Trophoblast cell (in vitro differentiated cells and primary cell): ENCODE measurements at places on chromosomes 11 and 22.
A peak's percentile ranks its signal among the peaks of the same experiment; 100 is the strongest.

DNA sequence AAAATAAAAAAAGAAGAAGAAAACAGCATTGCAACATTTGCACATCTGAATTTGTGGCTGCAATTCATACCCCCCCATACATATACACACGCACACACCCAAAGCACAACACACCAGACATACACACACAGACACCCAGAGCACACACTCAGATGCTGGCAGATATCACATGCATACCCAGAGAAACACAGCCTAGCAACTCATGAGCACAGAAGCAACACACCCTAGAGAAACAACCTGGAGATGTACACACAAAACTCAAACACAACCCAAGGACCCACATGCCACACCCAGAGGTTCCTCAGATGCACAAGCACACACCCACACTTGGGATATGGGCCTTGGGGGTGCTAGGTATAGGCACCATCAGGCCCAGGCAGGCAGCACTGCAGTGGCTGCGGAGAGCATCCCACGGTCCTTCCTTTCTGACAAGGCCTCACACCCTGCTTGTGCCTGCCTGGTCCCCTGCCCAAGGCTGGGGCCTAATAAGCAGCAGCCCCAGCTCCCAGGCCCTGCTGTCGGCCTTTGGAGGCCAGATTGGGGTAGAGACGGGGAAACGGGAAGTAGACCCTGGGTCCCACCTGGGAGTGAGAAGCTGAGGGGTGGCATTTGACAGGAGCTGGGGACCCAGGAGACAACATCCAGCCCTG, 3.1 kb downstream of the CST6 start:
- H3K4me1 ChIP-seq = peaks cover 38% of the 10 kb centered on the region
- H3K36me3 ChIP-seq = no peaks in the 10 kb centered on the region
- no peaks in the 10 kb centered on the region for H3K27me3 ChIP-seq
- H3K27ac ChIP-seq = no peak overlapping the region
- H3K4me3 ChIP-seq = no peak overlapping the region

- no peaks in the 10 kb centered on the region for H3K27me3 ChIP-seq
- no peaks in the 10 kb centered on the region for H3K4me1 ChIP-seq
- no peak for DNase-seq
- H3K27ac ChIP-seq = no peak overlapping the region
- no peak overlapping the region for H3K4me3 ChIP-seq
Observed at GRCh38 chr11:110827276-110827675, 115.0 kb upstream of the ARHGAP20 start.

DNA sequence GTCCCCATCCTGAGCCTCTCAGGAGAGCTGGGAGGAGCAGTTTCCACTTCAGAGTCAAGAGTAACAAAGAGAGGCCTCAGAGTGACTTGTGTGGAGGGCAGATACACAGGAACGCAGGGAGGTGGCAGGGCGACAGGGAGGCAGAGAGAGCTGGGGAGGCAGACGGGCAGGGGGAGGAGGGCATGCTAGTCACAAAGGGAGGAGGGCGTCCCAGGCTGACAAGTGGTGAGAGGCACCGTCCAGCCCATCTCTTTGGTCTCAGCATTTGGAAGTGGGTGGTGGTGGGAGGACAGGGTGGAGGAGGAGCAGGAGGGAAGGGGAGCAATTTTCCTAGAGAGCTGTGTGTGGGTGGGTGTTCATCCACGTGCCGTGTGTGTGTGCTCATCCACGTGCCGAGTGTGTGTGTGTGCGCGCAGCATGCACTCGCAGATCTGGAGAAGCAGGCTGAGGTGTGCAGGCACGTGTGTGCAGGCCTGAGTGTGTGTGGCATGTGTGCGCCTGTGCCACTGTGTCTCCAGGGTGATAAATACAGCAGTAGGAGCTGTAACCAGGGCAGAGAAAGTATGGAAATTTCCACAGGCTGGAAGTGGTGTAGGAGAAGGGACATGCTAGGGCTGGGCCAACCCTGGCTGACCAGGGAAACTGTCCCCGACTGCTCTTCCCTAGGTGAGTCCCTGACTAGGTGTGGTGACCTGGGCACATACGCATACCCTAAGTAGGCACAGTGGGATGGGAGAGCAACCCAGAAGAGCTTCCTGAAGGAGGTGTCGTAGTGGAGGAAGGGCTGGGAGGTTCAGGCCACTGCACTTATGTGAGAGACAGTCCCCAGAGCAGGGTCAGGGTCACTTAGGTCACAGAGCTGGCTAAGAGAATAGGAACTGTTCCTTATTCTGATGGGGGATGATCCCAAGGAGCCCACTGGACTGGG, 7.3 kb upstream of the PDE2A start:
- H3K27ac ChIP-seq = no peak overlapping the region
- H3K27me3 ChIP-seq = peaks cover 5% of the 10 kb centered on the region
- H3K36me3 ChIP-seq = no peaks in the 10 kb centered on the region
- no peaks in the 10 kb centered on the region for H3K4me1 ChIP-seq
- DNase-seq = no peak
- H3K4me3 ChIP-seq = peak overlapping the region; percentile 32

DNA sequence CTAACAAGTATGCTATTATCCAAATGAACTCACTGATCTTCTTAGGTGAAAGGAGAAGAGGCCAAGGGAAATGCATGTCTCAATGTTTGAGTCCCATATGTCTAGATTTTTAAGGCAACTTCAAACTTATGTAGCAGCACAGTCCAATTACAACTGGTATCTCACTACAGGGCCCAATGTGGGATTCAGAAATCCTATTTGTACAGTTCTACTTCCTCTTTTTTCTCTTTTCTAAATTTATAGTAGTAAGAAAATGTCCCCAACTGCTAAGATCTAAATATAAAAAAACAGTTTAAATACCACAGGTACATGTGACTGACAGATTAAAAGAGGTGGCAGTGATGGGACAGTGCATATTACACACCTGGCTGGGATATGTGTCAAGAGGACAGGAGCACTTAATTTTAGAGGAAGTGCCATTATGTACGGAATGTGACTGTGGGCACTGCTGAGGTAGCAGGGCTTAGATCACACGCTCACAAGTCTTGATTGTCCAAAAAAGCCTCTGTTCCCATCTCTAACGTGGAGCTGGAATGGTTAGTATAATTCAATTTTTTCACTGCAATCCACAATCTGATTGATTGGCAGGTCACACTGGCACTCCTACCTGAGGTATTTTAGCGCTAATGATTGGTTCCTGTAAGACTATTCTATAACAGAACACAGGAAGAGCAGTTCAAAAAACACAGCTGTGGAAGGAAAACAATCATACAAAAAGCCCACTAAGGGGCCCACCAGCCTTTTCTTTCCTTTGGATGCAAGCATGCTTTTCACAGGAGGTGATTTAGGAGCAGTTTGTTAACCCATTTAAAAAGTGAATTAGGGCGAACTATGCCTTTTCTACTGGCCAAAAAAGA, 34.6 kb downstream of the APOL5 start:
- no peak for DNase-seq
- peaks cover 9% of the 10 kb centered on the region for H3K36me3 ChIP-seq
- H3K27ac ChIP-seq = no peak overlapping the region
- no peak overlapping the region for H3K4me3 ChIP-seq
- no peaks in the 10 kb centered on the region for H3K4me1 ChIP-seq
- H3K27me3 ChIP-seq = no peaks in the 10 kb centered on the region

GRCh38 chr11:71311176-71311925, 59.0 kb upstream of the SHANK2 start:
- no peaks in the 10 kb centered on the region for H3K27me3 ChIP-seq
- H3K27ac ChIP-seq = no peak overlapping the region
- DNase-seq = no peak
- no peaks in the 10 kb centered on the region for H3K36me3 ChIP-seq

- H3K36me3 ChIP-seq = no peaks in the 10 kb centered on the region
- DNase-seq = no peak
- no peaks in the 10 kb centered on the region for H3K27me3 ChIP-seq
Observed at GRCh38 chr11:116234989-116235568, 537.7 kb downstream of the BUD13 start.

GRCh38 chr22:44460691-44461375, 37.2 kb downstream of the RTL6 start:
- DNase-seq = no peak
- H3K4me3 ChIP-seq = no peak overlapping the region
- no peaks in the 10 kb centered on the region for H3K4me1 ChIP-seq
- no peaks in the 10 kb centered on the region for H3K36me3 ChIP-seq
- H3K27me3 ChIP-seq = no peaks in the 10 kb centered on the region

DNA sequence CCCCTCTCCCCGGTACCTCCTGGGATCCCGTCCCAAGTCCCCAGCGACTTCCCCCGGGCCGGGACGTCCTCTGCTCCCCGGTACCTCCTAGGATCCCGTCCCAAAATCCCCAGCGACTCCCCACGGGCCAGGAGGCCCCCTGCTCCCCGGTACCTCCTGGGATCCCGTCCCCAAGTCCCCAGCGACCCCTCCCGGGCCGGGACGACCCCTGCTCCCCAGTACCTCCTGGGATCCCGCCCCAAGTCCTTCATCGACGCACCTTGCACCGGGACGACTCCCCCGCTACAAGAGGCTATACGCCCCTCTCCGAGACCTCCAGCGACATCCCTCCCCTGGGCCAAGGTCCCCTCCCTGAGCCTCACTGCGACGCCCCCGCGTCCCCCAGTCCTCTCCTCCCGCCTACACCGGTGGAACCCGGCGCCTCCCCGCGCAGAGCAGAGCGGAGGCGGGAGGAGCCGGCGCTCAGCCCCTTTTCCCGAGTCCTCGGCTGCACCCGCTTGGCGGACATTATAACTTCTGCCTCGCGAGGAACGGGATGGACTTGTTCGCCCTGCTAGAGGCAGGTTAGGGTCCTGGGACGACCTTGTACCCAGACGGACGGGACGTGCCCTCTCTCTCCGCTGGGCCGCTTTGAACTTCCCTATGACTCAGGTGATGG, 912 bp downstream of the KREMEN1 start:
- no peak overlapping the region for H3K27ac ChIP-seq
- DNase-seq = peak; percentile 60
- H3K27me3 ChIP-seq = peaks cover 7% of the 10 kb centered on the region
- peaks cover 3% of the 10 kb centered on the region for H3K4me1 ChIP-seq

- no peaks in the 10 kb centered on the region for H3K27me3 ChIP-seq
- H3K27ac ChIP-seq = no peak overlapping the region
- H3K4me1 ChIP-seq = peaks cover 23% of the 10 kb centered on the region
- no peaks in the 10 kb centered on the region for H3K36me3 ChIP-seq
- H3K4me3 ChIP-seq = no peak overlapping the region
Observed at GRCh38 chr11:67054346-67054835, 2.3 kb upstream of the RHOD start.

GRCh38 chr11:123815122-123815521, 9.0 kb upstream of the OR6M1 start:
- H3K27ac ChIP-seq = no peak overlapping the region
- no peaks in the 10 kb centered on the region for H3K36me3 ChIP-seq

- peaks cover 11% of the 10 kb centered on the region for H3K4me1 ChIP-seq
- H3K36me3 ChIP-seq = no peaks in the 10 kb centered on the region
- H3K4me3 ChIP-seq = no peak overlapping the region
- DNase-seq = no peak
- no peaks in the 10 kb centered on the region for H3K27me3 ChIP-seq
- H3K27ac ChIP-seq = no peak overlapping the region
Observed at GRCh38 chr11:121650351-121651256, 197.8 kb upstream of the SORL1-AS1 start.

GRCh38 chr11:128473636-128474035, 113.7 kb downstream of the ETS1 start:
- peaks cover 21% of the 10 kb centered on the region for H3K4me1 ChIP-seq
- no peaks in the 10 kb centered on the region for H3K27me3 ChIP-seq
- H3K36me3 ChIP-seq = peaks cover 18% of the 10 kb centered on the region
- no peak overlapping the region for H3K4me3 ChIP-seq

DNA sequence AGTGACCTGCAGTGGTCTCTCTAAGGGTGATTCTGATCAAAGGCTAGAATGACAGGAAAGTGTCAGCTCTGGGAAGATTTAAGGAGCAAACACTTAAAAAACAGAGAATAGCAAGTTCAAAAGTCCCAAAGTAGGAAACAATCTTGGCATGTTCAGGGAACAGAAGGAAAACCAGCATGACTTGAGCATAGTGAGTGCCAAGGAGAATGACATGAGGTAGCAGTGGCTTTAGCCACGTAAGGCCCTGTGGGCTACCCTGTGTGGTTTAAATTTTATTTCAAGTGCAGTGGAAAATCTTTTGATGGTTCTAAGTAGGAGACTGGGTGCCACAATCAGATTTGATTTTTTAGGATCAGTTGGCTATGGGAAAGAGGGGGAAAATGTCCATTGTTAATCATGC, 149.4 kb downstream of the WNT11 start:
- peaks cover 4% of the 10 kb centered on the region for H3K4me1 ChIP-seq
- no peaks in the 10 kb centered on the region for H3K27me3 ChIP-seq
- H3K36me3 ChIP-seq = peaks cover 2% of the 10 kb centered on the region
- no peak overlapping the region for H3K27ac ChIP-seq
- no peak for DNase-seq

- no peak for DNase-seq
- no peak overlapping the region for H3K27ac ChIP-seq
- H3K36me3 ChIP-seq = no peaks in the 10 kb centered on the region
- H3K27me3 ChIP-seq = no peaks in the 10 kb centered on the region
- H3K4me1 ChIP-seq = no peaks in the 10 kb centered on the region
Observed at GRCh38 chr22:49270595-49271368, 556.9 kb downstream of the BRD1 start.

- H3K27me3 ChIP-seq = peaks cover 4% of the 10 kb centered on the region
- H3K27ac ChIP-seq = no peak overlapping the region
- no peaks in the 10 kb centered on the region for H3K36me3 ChIP-seq
- no peaks in the 10 kb centered on the region for H3K4me1 ChIP-seq
- DNase-seq = no peak
Observed at GRCh38 chr22:22767876-22768602, 119.6 kb upstream of the IGLL5 start.

DNA sequence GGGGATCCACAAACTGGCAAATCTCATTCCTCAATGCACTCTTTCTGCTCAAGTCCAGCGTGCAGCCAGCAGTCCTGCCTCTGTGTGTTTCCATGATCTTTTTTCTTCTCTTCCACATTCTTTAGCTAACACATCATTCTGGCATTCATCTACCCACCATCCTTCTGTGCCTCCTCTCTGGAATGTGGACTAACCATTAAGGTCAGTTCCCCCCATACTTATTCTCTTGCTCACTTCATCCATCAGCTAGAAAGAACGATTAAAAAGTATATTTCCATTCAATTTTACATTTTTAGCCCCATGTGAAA, 7.8 kb downstream of the KIRREL3 start:
- H3K4me1 ChIP-seq = peaks cover 2% of the 10 kb centered on the region
- H3K4me3 ChIP-seq = no peak overlapping the region
- peak; percentile 6 for DNase-seq
- H3K36me3 ChIP-seq = no peaks in the 10 kb centered on the region
- no peaks in the 10 kb centered on the region for H3K27me3 ChIP-seq
